ENCODE measurements at places on chromosomes 4 and X.
A peak's percentile ranks its signal among the peaks of the same experiment; 100 is the strongest.

DNA sequence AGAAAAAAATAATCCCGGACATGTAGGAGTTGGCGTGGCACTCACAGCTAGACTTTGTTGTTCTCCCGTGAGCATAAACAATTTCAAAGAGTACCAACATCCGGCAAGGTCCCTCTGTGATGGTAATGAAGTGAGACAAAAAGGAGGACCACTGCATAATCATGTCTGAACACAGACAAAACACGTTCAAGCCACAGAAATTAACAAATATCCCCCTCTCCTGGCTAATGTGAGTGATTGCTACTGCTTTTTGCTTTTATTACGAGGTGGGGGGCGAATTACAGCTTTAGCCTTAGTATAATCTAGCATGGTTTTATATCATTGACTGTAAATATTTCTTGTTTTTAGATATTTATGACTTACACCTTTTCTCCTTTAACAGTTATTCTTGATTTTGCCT, 118.5 kb downstream of the PLS3 start:
- DNase-seq: peak; percentile 60

GRCh38 chrX:130563476-130563875, 161.7 kb downstream of the RBMX2 start:
- DNase-seq: no peak

DNA sequence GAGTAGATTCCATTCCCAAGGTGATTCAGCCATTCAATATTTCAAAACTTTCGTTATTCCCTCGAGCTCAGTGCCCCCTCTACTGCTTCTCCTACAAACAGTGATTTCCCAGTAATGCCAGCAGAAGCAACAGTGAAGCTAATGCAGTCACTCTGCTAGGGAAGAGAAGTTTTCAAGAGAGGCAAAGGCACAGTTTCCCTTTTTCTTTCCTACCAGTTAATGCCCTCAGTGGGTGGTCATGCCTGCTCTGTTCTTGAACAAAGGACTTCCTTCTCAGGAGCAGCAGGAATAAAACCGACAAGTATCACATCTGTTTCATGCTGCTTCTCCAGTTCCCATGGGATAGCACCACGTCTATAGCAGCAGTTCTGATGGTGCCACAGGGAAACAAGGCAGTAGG, 317.2 kb downstream of the TENM3 start:
- no peak for DNase-seq

DNA sequence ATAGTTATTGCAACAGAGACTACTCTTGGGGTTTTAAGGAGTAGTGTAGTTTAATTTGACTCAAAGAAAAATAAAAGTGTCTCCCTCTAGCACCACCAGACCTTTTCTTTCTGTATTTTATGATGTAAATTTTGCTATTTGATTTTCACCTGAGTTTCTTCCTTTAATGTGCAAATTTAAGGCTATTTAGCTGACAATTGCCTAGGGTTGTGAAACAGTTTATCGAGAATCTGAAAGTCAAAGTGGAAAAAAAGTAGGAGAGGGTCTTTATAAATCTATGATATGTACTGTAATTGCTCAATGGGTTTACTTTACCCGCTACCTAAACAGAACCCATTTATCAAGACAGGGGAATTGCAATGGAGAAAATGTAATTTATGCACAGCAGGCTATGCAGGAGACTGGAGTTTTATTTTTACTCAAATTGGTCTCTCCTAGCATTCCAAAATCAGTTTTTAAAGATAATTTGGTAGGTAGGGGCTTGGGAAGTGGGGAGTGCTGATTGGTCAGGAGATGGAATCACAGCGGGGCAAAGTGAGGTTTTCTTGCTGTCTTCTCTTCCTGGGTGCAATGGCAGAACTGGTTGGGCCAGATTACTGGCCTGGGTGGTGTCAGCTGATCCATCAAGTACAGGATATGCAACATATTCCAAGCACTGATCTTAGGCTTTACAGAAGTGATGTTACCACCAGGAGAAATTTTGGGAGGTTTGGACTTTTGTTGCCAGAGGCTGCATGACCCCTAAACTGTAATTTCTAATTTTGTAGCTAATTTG, 228.6 kb upstream of the TACR3 start:
- no peak for DNase-seq

GRCh38 chr4:179467878-179468277, 2025.6 kb upstream of the AGA start:
- DNase-seq: no peak
